ENCODE measurements at places on chromosomes 5 and 9.
A peak's percentile ranks its signal among the peaks of the same experiment; 100 is the strongest.

DNA sequence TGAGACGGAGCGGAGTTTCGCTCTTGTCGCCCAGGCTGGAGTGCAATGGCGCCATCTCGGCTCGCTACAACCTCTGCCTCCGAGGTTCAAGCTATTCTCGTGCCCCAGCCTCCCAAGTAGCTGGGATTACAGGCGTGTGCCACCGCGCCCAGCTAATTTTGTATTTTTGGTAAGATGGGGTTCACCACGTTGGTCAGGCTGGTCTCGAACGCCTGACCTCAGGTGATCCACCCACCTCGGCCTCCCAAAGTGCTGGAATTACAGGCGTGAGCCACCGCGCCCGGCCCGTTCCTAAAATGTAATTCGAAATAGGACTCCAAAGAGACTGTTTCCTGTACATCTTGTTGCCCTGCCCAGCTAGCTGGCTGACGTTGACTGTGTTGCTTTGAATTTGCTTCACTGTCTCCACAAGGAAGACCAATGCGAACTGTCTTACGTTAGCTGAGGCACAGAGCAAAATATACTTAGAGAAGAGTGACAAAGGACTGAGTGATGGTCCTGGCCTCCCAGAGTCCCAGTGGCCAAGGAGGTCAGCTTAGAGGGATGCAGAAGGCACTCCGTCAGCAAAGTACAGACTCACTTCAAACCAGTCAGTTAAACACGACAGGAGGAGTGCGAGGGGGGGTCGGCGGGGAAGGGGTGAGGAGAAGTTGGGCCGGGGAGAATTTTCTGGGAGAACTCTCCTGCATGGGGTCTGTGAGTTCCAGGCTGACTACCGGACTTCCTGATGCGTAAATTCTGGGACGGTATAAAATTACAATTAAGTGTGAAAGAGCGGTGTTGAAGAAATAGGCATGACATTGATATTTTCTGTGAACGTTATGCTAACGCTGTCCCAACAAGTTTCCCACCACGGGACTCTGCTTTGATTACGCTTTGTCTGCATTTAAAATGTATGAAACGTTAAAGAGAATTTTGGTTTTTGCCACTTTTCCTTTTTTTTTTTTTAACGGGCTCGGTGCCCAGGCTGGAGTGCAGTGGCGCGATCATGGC lies 6.8 kb upstream of the TRIM41 start:
- DNase-seq = peak; percentile 74

GRCh38 chr9:31030741-31031202 lies 1353.7 kb upstream of the ACO1 start:
- DNase-seq = no peak

DNA sequence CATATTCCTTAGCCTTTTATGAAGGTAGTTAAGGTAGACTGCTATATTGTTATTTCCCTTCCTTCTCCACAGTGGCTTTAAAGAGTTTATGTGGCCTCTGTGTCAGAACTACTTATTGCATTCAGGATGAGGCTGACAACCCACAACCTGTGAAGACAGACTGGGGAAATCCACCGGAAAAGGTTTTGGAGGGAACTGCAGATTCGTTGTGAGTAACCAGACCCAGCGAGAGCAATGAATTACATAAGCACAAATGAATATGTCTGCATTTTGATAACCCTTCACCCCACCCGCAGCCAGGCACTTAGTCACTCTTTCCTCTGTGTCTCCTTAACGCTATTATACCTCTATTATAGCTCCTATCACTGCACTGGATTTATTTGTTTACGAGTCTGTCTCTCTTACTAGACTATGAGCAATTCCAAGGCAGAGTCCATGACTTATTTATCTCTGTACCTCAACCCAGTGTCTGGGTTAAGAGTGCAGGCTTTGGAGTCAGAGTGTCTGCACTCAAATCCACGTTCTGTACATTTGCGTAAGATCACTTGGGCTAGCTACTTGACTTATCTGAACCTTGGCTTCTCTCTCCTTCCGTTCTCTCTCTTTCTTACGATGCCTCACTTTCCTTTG lies 19.2 kb downstream of the KCTD16 start:
- peak; percentile 66 for DNase-seq

GRCh38 chr9:117265253-117265652 lies 149.6 kb downstream of the ASTN2 start:
- DNase-seq = no peak

GRCh38 chr5:132136906-132137305 lies 63.3 kb downstream of the CSF2 start:
- DNase-seq = no peak

DNA sequence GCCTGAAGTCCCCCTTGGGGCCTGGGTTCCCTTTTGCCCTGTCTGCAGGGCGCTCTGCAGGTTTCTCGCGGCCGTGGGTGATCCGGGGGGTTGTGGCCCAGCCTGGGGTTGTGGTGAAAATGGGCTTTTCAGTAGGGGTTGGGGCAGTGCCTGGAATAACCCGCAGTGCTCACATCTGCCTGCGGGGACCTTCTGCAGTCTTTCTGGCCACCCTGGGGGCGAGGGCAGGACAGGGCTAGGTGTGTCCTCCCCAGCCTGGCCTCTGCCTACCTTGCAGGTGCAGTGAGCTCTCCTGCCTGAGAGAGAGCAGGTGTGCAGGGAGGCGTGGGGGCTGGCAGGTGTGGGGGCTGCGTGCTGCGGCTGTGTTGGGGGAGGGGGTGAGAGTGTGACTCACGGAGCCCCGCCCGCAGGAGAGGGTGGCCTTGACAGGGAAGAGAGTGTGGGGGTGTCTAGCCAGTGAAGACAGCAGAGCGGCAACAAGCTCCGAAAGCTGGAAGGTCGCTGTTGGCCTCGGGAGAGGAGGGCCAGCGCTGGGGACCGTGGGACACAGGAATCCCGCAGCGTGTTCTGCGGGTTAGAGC lies 131.4 kb downstream of the MRPL36 start:
- DNase-seq = no peak

DNA sequence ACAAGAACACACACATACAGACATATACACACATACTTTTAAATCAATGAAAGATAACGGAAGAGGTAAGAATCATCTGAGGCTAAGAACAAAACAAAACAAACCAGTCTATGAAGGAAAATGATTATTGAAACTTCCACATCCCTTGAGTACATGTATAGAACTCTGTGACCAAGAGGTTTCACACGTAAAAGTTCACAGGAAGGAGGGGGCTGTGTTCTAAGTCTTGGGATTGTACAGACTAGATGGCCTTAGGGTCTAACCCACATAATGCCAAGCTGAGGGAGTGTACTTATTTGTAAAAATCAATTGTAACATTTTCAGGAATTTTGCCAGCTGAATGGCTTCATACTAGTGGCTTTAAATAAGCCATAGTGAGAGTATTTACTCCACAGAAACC lies 144.4 kb upstream of the IFNE start:
- DNase-seq = no peak

DNA sequence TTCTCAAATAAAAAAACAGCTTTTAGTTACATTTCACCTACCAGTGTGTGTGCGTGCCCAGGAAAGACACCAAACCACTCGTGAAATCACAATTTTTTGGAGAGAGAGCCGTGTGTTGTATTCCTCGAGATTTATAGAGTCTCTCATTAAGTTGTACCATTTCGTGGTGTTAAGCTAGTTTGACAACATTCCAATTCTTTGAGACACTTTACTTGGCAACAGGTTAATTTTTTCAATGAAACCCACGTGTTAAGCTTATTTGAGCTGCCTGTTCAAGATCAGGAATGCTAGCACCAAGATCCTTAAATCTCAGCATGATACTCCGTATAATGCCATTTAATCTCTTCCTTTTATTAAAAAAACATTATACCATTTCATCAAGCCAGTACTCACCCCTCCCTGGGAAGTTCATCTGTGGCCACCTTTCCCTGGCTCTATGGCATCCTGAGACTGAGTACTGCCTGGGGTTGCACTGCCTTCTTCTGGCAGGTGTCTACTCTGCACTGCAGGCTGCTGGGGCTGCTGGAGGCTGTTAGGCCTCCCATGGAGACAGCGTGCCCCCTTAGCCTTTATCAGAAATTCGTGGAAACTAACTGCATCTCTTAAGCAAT lies 143.7 kb downstream of the ARHGAP26 start:
- DNase-seq = no peak

DNA sequence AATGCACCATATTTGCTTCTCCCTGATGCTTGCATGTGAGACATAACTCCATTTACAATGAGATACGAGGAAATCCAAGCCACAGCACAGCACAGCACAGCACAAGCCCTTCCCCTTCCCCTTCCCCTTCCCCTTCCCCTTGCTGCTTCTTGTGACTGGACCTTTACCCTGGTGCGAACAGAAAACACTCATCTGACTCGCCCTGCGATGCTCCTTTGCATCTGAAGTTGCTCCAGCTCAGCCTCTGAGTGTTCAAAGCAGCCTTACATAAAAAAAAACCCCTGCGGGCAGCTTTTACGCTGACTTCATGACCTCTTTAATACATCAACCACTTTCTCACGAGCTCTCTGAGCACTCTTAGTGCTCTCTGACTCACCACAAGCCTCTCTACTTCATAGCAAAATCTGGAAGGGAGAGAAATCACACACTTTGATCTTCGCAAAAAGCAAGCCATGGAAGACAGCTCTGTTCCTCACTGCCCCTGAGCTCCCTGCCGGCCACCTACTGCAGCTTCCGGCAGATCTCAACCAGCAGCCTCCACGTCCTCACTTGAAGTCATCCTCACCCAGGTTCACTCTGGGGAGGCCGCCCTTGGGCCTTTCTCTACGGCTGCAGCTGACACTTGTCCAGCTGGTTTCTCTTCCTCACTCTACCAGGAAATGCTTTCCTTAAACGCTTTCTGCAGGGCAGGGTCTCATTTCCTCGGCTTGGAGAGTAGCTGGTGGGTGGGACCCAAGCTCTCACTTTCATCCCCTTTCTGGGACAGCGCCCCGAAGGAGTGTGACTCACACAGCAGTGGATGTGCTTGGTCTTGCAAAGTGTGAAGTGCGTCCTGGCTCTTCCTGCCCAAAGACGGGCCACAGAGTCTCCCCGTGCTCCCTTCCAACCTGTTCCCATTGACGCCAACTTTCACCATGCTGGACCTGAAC lies 5.3 kb downstream of the SLC34A1 start:
- DNase-seq = no peak

- no peak for DNase-seq
Measured at GRCh38 chr9:134690946-134691694, 49.5 kb downstream of the COL5A1 start.

DNA sequence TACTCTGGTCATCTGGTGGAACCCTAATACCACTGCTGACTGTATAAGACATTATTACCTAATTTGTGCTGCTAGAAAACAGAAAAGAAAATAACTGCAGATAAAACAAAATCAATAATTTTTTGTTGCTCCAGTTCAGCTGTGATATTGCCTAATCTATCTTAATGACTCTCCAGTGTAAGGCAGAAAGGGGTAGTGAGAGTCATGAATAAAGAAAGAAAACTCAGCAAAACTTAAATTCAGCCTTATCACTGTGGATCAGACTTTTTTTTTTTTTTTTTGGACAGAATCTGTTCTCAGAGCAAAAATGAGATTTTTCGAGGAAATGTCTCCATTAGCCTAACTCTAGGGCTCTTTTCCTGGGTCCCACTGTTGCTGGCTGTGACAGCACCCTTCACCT lies 1.1 kb upstream of the DOCK2 start:
- DNase-seq = no peak

DNA sequence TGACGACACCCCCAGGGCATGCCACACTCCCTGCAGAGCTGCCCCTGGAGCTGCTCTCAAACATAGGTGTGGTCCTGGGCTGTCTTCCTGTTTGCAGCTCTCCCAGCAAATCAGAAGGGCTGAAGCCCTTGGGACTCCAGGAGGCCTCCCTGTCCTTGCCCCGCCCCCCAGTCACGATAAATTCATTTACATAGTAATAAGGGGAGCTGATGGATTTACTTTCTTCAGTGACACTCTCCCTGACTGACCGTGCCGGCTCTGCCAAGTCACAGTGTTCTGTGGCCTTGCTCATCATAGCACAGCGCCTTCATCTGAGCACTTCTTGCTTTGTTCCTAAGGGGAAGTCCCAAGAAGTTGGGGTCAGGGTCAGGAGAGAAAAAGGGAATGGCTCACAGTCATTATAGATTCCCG lies 121.4 kb downstream of the ENC1 start:
- DNase-seq = no peak

DNA sequence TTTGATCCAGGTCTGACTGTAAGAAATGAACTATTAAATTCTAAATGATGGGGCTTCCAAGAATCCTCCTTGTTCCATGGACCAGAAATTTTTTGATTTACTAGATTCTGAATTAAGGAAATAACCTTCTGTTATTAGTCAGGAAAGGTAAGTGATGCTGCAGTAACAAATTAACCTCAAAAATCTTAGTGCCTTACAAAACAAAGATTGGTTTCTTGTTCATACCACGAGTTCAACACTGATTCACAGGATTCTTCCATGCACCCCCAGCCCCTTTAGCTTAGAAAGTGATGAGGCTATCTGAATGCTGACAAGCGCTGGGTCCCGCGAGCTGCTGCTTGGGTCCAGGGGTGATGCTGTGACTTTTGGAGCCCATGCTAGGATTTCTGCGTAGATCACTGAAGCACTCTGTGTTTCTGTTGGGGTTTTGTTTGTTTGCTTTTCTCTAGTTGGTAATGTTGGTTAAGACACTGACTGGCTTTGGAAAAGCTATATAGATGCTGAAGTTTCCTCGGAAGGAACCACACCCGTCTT lies 52.3 kb downstream of the COL15A1 start:
- DNase-seq = no peak

GRCh38 chr5:128962211-128962610 lies 3.1 kb upstream of the SLC27A6 start:
- DNase-seq = no peak

DNA sequence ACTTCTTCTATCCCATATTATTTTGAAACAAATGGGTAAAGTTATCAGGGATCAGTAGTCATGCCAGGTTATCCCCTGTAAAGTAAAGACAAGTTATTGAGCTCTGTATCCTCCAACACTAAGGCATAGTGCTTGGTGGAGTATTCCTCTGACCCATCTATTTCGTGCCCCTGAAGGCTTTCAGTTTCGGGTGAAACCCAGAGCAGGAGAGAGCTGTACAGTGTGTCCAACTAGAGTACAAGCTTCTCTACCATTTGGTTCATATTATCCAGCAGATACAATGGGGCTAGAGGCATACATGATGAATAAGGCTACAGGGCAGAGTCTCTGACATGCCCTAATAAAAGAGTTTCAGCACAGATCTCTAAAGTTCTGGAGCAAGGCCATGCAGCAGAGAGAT lies 3.2 kb upstream of the SLC22A4 start:
- DNase-seq = no peak

DNA sequence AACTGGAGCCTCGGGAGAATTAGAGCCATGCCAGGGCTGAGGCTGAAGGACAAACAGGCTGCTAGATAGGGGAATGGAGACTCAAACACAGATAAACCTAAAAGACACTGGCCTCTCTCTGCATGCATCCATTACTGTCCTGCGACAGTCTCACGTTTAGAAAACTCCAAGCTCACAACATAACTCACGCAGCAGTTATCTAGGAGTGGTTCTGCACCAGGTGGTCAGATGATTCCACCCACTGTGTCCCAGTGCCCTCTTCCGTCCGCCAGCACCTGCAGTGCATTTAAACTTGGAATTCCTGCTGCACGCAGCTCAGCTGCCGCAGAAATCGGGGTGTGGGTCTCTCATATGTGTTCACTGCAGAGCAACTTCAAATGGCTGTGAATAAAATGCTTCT lies 272.6 kb upstream of the IRX2 start:
- DNase-seq = no peak
